ENCODE measurements at places on chromosomes 11 and 22.
A peak's percentile ranks its signal among the peaks of the same experiment; 100 is the strongest.

DNA sequence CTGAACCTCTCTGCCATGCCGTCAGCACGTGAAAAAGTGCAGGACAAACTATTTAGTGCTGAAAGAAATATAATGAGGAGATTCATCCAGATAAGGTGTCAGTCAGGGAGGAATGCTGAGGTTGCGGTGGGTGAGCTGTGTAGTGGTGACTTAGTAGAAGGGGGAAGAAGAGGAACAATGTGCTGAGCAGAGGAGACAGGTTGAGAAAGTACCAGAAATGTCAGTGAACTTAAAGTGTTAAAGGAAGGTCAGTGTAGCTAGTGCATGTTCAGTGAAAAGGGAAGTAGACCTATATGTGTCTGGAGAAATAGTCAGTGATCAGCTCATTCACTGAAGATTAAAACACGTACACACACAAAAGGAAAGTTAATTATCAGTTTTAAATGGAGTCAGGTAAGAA is 237.6 kb upstream of the CCDC179 start:
- no peak for DNase-seq

- DNase-seq, result peak; percentile 6
These were observed 38.4 kb downstream of the POU2AF3 start for GRCh38 chr11:111336582-111337256.

GRCh38 chr11:33368931-33369330 is 111.8 kb downstream of the HIPK3 start:
- DNase-seq, result no peak

DNA sequence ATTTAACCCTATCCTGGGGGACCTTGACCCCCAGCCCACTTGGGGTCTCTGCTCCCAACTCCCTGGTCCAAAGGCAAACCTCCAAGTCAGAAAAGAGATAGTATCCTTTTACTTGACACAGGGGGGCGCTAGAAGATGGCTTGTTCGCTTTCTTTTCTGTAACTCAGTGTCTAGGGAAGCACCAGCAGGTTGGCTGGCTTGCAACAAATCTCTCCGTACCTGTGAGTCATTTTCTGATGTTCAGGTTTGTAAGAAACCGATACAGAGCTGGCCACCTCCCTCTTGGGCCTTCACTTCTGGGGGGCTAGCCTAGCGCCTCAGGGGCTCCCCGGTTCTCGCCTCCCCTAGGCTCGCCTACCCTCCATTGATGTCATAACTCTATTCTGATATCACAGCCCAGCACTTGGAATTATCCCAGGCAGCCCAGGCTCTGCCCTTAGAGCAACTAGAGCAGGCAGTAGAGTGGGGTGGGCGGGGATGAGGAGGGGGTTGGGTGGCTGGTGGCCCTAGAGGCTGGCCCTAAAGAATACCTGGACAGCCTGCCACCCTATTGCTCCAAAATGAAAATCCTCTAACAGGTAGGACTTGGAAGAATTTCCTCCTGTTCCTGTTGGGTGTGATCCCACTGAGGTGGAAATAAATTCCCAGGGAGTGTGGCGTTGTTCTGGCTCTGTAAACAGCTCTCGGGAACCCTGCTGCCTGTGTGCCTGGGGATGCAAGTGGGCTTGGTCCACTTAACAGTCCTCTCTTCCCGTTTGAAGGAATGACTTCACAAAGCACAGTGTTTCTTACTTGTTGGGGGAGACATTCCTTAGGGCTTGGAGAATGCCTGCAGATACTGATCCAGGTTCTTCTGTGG is 69.4 kb downstream of the OSBP2 start:
- peak; percentile 68 for DNase-seq

Data from mesenchymal stem cell (in vitro differentiated cells and primary cell).